H4 (cell line): ENCODE measurements at places on chromosomes 11 and 22. TPM values are rescaled to one million over a fixed set of nuclear protein-coding genes. Genes with fewer than 3 reads are reported as not detected.

DNA sequence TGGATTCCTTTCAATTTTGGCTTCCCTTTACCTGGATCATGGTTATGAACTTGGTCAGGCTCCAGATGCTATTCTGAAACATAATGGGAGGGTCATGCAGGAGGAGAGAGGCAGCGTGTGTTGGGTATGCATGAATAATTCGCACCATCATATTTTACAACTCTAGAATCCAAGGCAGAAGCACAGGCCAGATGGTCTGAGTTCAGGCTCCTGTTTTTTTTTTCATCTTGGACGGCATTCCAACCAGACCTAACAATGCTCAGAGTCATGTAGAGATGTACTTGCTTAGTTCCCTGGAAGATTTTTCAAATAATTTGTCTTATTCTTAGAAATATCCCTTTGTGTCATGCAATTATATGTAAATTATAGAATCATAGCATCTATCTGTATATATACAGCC lies 393.5 kb downstream of the JRKL start:
- no peak for DNase-seq

The OR4S1 gene
- total RNA-seq, result not detected in 2 replicates

The SLC39A13 gene
- 8.5 and 9.1 TPM in 2 replicates for total RNA-seq

- no peak for DNase-seq
Measured at GRCh38 chr22:30865656-30866055, 102.9 kb downstream of the MORC2 start.

GRCh38 chr11:130475426-130476053 lies 27.1 kb downstream of the ADAMTS15 start:
- DNase-seq, result no peak

GRCh38 chr11:35089666-35090065 lies 49.3 kb upstream of the CD44 start:
- no peak for DNase-seq
